Left hindlimb (tissue), 1 donor: ENCODE measurements at places on chromosomes 2 and 18.

DNA sequence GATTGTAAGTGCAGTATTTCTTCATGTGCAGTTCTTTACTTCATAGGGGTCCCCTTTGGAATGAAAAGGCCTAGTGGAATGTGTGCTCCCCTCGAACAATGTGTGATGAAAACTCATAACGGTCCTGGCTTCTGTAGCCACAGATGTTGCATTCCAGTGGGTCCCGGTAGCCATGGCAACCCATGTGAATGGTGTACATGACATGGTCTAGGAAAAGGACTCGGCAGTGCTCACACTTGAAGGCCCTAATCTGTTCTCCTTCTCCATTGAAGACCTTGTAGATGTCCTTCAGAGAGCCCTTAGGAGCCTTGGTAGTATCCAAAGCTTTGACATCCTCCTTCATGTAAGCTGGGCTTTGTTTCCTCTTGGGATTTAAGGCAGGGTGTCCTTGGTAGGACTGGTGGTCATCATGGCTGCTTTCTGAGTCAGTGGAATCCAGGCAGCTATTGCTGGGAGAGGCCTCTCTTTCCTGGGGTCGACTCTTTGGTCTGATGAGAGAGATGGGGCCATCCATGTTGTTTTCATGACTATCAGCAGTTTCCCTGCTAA is 144.0 kb downstream of the IKZF2 start:
- no peak for DNase-seq

DNA sequence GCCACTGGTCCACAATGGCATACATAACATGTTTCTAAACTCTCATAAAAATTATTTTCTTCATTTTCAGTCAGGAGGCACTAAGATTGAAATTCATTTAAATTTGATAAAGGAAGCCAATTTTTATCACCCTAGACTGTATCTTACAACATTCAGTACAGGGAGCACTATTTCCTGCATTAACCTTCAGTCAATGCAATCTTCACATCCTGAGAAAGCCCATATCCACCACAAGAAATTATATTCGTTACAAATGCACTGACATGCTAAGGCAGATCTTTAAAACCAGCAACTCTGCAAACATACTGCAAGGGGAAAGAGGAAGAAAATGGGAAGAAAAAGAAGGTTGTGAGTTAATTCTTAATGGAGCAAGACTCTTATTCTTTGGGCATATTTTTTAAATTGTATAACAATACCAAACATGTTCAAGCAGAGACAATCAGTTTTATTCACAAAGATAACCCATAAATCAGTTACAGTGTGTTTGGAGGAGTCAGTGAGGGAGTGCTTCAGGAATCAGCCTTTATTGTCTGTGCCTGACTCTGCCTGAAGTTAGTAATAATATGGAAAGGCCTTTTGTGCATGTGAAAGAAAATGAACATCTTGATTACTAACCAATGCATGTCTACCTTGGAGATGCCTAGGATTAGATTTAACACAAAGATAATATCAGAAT is 370.1 kb downstream of the FBXO15 start:
- no peak for DNase-seq

DNA sequence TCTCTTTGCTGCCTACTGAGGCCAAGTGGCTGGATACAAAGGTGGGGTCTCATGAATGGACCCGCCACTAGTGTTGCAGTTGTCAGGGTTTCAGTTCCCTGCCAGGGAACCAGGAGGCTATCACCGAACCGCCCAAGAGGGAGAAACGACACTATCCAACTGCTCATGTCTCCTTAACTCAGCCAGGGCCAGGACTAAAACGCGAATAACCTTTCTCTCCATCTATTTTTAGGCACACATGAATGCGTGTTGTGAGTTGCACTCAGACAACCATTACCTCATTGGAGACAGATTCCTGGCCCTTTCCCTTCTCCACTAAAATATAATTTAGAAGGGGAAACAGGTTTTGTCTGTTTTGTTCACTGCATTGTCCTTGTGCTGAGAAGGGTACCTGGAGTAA is 559.5 kb downstream of the SOCS6 start:
- no peak for DNase-seq

DNA sequence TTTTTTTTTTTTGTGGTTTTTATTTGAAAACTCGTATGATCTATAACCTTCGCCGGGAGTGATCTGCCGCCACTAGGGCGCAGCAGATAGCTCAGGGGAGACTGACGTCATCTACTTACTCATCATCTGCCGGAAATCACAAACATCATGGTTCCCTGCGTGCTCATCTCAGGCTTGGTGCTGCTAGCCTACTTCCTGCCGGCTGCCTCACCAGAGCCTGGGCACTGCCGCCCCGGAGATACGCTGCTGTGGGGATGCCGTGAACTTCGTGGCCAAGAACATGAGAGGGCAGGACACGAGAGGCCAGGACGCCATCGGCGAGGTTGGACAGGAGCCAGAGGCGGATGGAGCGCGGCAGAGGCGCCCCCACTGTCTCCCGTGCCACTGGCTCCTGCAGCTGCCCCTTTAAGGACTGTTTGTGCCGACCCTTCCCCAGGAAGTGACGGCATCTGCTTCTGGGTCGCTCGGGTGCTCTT is 68.8 kb downstream of the DOK6 start:
- DNase-seq, result no peak

DNA sequence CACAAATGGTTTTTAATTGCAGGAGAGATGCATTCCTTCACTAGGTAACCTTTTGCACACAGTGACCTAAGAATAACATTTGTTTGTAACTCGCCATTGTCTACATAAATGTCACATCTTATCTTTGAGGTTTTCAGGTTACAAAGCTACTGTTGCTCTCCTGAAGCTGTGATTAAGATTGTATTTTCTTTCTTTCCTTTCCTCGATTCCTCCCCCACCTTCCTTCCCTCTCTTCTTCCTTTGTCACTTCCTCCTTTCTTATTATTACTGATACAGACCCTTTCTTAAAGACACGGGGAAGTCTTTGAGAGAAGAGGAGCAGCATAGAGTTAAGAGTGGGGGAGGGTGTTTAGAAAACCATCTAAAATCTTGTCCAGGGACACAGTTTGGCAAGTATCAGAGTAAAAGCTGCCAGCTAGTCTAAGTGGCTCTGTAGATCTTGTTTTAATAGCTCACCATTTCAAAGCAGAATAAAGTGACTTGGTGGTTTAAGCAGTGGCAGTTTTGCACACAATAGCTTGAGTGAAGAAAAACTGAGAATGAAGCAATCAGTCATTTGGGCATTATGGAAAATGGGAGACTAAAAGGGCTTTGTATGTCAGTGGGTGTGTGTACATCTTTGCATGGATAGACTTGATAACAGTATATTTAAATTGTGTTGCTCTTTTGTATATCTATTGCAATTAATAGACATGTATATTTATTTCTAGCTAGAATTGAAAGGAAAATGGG is 10.9 kb downstream of the CERS6 start:
- no peak for DNase-seq

DNA sequence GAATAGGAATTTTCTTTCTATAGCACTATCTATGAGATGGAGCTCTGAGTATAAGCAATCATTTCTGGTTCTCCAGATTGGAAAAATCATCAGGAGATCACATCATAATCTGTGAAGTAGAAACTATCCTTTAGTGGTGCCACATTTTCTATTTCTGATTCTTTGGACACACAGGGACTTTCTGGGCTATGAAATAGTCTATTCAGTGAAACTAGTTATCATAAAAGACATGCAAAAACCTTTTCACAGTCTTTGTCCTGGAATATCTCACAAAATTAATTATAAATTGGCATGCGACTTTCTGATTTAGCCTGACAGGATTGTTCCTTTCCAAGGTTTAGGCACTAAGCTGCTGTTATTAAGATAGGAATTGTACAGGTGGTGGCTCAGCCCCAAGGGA is 428.6 kb downstream of the DLGAP1 start:
- DNase-seq, result no peak

- DNase-seq, result no peak
Observed at GRCh38 chr2:10864861-10865636, 46.7 kb upstream of the KCNF1 start.

DNA sequence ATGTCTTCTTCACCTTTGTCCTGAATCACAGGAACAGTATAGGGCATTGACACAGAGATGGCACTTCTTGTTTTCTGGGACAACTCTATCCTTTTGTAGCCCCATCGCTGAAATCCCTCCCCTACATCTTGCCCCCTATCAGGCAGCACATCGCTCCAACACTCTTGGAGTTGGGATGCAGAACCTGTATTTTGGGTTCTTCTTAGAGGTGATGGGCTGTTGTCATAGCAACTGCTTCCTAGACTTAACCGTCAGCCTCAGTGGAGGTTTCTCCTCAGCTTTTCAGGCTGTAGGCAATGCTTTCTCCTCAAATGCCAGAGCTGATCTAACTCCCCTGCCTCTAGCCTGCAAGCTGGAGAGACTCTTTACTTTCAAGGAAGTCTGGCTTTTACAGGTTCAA is 99.9 kb upstream of the SPRED2 start:
- no peak for DNase-seq

GRCh38 chr2:85310330-85310729 is 17.5 kb downstream of the TGOLN2 start:
- no peak for DNase-seq

DNA sequence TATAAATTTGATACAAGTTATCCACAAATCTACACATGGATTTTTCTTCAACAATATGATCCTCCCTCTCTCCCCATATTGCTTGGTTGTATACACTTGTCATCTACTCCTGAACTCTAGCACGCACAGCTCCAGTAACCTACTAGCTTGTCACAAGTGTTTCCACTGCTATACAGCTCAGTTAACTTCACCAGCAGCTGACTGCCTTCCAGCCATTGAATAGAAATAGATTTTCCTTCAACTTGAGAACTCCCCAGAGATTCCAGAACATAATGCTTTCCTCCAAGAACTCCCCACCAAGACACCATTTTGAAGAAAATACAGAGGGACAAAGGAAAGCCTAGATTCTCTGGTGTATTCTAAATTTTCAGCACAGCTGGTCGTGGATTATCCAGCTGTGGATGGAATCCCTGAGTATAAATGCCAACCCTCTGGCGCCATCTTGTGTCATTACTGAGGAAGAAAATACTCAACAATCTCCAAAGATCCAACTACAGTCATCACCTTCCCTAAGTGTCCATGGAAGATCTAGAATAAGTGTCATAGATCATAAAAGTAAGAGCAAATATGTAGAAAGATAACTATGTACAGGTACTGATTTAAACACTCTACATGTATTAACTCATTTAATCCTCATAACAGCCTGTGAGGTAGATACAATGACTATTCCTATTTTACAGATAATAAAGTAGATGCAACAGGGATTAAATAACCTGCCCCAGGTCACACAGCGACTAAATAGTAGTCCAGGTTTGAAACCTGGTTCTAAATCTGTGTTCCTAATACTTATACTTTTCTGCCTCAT is 156.7 kb downstream of the ARHGAP28 start:
- DNase-seq, result peak; percentile 75

- no peak for DNase-seq
Observed at GRCh38 chr2:183123117-183123958, 905 bp upstream of the NUP35 start.

- peak; percentile 41 for DNase-seq
Observed at GRCh38 chr2:237025090-237025865, 60.4 kb upstream of the COPS8 start.

- no peak for DNase-seq
Observed at GRCh38 chr2:27118525-27119329, at the start of gene CGREF1. TSS of gene CGREF1 (minus strand) at chr2:27119128. CDS start at chr2:27104366, 14,762 bp downstream.

- no peak for DNase-seq
Observed at GRCh38 chr2:28475088-28475595, 20.7 kb upstream of the PLB1 start.

DNA sequence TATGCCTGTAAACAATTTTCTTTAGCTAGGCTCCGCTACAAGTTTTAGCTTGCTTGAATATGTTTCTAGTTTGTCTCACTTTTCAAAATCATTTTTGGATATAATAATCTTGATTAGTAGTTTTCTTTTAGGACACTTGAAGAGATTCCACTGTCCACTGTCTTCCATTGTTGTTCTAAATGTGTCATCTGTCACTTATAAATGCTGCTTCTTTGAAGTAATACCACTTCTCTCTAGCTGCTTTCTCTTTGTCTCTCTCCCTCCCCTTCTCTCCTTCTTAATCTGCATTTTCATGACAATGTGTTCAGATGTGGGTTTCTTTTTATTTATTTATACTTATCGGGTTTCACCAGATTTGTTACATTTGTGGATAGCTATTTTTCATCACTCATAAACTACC is 73.7 kb upstream of the DPP10 start:
- no peak for DNase-seq

GRCh38 chr2:238097201-238097987 is 2.7 kb upstream of the ESPNL start:
- DNase-seq, result no peak

GRCh38 chr2:109542384-109542783 is 71.4 kb downstream of the SEPTIN10 start:
- DNase-seq, result no peak

DNA sequence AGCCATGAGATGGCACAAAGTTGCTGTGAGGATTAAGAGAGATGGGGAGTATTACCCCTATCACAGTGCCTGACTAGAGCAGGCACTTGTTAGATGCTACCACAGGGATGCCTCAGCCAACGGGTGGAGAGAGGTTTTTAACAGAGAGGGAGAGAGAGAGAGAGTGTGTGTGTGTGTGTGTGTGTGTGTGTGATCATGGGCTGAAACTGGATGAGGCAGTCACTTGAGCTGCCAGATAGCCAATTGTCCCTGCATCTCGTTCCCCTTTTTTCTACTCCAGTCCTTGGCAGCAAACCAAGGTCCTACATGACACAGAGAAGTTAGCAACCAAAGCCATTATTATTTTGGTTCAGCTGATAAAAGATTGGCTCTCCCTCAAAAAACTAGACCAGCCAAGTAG is 3.0 kb downstream of the CD8A start:
- no peak for DNase-seq

GRCh38 chr2:178891265-178891958 is 84.2 kb upstream of the TTN start:
- peak; percentile 62 for DNase-seq

GRCh38 chr2:231920795-231921194 is 5.4 kb downstream of the NPPC start:
- no peak for DNase-seq

- no peak for DNase-seq
Observed at GRCh38 chr2:179304424-179304823, 39.8 kb upstream of the SESTD1 start.

DNA sequence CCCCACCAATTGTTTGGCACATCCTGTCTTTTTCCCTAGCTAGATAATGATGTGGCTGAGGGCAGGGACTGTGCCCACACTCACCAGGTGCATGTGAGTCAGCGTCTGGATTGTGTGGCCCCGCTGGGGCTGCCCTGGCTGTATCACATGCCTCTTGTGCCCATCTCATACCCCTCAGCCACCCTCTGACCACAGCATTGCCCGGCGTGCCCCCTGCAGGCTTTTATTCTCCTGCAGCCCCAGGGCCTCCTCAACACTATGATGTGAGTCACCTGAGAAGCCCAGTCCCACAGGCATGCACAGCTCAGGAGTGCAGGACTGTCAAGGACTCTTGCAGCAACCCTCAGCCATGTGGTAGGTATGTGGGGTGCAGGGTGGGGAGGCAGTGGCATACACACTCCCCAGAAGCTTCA is 14.8 kb upstream of the STEAP3 start:
- DNase-seq, result no peak

GRCh38 chr2:226791487-226792081 is 8.0 kb downstream of the IRS1 start:
- peak; percentile 93 for DNase-seq
